ENCODE measurements at places on chromosomes 5 and 9. TPM values are rescaled to one million over a fixed set of nuclear protein-coding genes. Genes with fewer than 3 reads are reported as not detected.
A peak's percentile ranks its signal among the peaks of the same experiment; 100 is the strongest.

Gene TAF1L
- 0.07 TPM for total RNA-seq

- no peaks in the 10 kb centered on the region for H3K27me3 ChIP-seq
- DNase-seq: no peak
- no peak overlapping the region for H3K27ac ChIP-seq
- peaks cover 10% of the 10 kb centered on the region for H3K4me1 ChIP-seq
- H3K4me3 ChIP-seq: no peak overlapping the region
- H3K36me3 ChIP-seq: no peaks in the 10 kb centered on the region
Measured at GRCh38 chr5:170333161-170333910, 35.8 kb upstream of the LCP2 start.

GRCh38 chr5:27450607-27451006 is 412.2 kb upstream of the CDH9 start:
- H3K27me3 ChIP-seq: no peaks in the 10 kb centered on the region
- DNase-seq: no peak
- no peaks in the 10 kb centered on the region for H3K36me3 ChIP-seq

- no peaks in the 10 kb centered on the region for H3K27me3 ChIP-seq
- no peak overlapping the region for H3K27ac ChIP-seq
- H3K4me1 ChIP-seq: peaks cover 4% of the 10 kb centered on the region
- H3K36me3 ChIP-seq: peaks cover 24% of the 10 kb centered on the region
Measured at GRCh38 chr5:134215757-134216156, 10.1 kb downstream of the PPP2CA start.

GRCh38 chr5:137375741-137376526 is 123.2 kb downstream of the SPOCK1 start:
- DNase-seq: no peak
- no peaks in the 10 kb centered on the region for H3K27me3 ChIP-seq
- no peak overlapping the region for H3K27ac ChIP-seq
- no peaks in the 10 kb centered on the region for H3K36me3 ChIP-seq
- H3K4me1 ChIP-seq: peaks cover 14% of the 10 kb centered on the region

GRCh38 chr5:23627976-23628375 is 120.6 kb downstream of the PRDM9 start:
- H3K36me3 ChIP-seq: no peaks in the 10 kb centered on the region
- H3K27ac ChIP-seq: no peak overlapping the region
- no peak for DNase-seq
- H3K4me3 ChIP-seq: no peak overlapping the region
- no peaks in the 10 kb centered on the region for H3K27me3 ChIP-seq
- H3K4me1 ChIP-seq: 0 out of 2 replicates have a peak, but pooled peaks cover 5% of the 10 kb centered on the region

GRCh38 chr9:90419221-90419851 is 223.3 kb downstream of the DIRAS2 start:
- H3K27ac ChIP-seq: no peak overlapping the region
- H3K27me3 ChIP-seq: no peaks in the 10 kb centered on the region
- no peaks in the 10 kb centered on the region for H3K36me3 ChIP-seq
- H3K4me3 ChIP-seq: no peak overlapping the region

Gene SLC27A6
- not detected for total RNA-seq

DNA sequence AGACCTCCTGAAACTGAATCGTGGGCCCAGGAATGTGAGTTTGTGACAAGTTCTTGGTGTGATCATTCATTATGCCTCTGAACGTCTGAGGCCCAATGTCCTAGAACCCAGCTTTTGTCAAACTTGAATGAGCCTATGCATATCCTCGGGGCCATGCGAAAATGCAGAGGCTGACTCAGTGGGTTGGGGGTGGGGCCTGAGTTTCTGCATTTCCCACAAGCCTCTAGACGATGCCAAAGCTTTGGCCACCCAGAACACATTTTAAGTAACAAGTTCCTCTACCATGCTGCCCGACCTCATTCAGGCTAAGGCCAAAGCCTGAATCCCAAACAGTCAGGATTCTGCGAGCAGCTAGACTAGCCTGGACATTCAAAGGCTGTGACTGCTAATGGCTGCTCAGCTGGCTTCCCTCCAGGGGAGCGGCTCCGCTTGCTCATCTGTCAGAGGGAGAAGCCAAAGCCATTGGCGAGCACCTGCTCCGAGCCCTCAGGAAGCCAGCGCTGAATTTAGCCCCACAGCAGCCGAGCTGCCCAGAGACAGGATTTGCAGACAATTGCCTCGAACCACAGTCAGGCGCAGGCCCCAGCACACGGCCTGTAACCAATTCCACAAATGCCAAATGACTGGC is 177.5 kb downstream of the ZDHHC21 start:
- H3K27me3 ChIP-seq: no peaks in the 10 kb centered on the region
- H3K36me3 ChIP-seq: no peaks in the 10 kb centered on the region
- H3K4me1 ChIP-seq: no peaks in the 10 kb centered on the region
- DNase-seq: no peak
- H3K4me3 ChIP-seq: no peak overlapping the region
- H3K27ac ChIP-seq: no peak overlapping the region

DNA sequence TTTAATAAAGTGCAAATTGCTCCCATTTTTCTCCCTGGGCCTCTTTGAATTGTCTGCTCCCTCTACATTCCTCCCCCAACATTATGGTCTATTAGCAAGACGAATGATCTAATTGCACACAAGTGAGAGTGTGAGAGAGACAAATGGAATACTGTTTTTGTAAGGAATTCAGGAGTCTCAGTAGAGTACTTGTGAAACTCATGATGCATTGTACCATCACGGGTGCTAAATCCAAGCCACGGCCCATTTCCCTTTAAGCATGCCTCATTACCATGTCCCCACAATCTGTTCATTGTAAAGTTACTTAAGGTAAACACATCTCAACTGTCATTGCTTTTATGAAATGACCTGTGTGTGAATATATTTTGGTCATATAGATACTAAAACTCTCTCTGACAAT is 62.8 kb downstream of the CD180 start:
- no peak overlapping the region for H3K4me3 ChIP-seq
- H3K36me3 ChIP-seq: peaks cover 15% of the 10 kb centered on the region
- DNase-seq: no peak
- H3K27ac ChIP-seq: no peak overlapping the region
- no peaks in the 10 kb centered on the region for H3K4me1 ChIP-seq
- no peaks in the 10 kb centered on the region for H3K27me3 ChIP-seq

DNA sequence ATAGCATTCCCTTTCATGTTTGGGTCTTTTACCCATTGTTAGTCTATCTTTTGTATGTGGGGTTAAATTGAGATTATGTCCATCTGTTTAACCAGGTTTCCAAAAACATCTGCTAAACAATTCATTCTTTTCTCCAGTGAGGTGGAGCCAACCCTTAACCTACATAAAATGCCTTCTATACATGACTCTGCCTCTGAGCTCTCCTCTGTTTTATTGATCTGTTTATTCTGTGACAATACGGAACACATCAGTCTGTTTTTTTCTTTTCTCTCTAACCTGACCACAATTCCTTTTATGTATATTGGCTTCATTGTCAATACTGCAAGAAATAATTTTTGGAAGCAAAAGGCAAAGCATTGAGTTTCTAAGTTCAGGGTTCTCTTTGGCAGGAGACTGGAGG is 9.9 kb upstream of the ARL15 start:
- H3K4me3 ChIP-seq: no peak overlapping the region
- no peak overlapping the region for H3K27ac ChIP-seq
- no peaks in the 10 kb centered on the region for H3K36me3 ChIP-seq

DNA sequence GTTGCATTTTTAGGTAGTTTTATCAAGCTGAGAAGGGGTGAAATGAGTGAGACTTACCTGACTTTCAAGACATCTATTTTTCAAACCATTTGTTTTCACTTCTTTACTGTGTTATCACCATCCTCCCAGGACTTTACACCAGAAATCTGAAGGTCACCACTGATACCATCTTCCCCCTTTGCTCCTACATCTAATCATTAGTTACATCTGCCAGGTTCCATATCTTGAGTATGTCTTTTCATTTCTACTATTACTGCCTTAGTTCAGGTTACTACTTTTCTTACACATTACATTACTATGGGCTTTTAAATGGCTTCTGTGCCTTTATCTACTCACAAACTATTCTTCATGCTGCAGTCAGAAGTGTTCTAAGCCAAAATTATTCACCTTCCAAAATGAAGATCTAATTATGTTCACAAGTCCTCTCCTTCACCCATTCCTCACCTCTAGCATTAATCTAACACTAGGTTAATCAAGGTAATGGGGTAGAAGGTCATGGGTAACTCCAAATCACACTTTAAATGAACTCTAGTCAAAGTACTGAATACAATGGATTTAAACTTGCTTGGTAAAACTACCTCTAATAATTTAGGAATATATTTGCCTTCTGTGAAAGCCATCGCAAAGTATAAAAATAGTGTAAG is 2.1 kb upstream of the HSDL2 start:
- no peak for DNase-seq
- H3K27ac ChIP-seq: no peak overlapping the region
- peak overlapping the region; percentile 95 for H3K4me3 ChIP-seq
- no peaks in the 10 kb centered on the region for H3K27me3 ChIP-seq
- H3K36me3 ChIP-seq: 0 out of 2 replicates have a peak, but pooled peaks cover 2% of the 10 kb centered on the region
- peaks cover 28% of the 10 kb centered on the region for H3K4me1 ChIP-seq

- 0 out of 2 replicates have a peak, but pooled peaks cover 8% of the 10 kb centered on the region for H3K4me1 ChIP-seq
- DNase-seq: no peak
- H3K27ac ChIP-seq: no peak overlapping the region
- H3K4me3 ChIP-seq: no peak overlapping the region
- no peaks in the 10 kb centered on the region for H3K36me3 ChIP-seq
Measured at GRCh38 chr5:168583742-168584482, 4.7 kb upstream of the PANK3 start.

GRCh38 chr9:116555119-116555518 is 132.0 kb upstream of the TRIM32 start:
- no peak overlapping the region for H3K27ac ChIP-seq
- H3K36me3 ChIP-seq: no peaks in the 10 kb centered on the region
- no peak for DNase-seq
- H3K4me1 ChIP-seq: peaks cover 16% of the 10 kb centered on the region

DNA sequence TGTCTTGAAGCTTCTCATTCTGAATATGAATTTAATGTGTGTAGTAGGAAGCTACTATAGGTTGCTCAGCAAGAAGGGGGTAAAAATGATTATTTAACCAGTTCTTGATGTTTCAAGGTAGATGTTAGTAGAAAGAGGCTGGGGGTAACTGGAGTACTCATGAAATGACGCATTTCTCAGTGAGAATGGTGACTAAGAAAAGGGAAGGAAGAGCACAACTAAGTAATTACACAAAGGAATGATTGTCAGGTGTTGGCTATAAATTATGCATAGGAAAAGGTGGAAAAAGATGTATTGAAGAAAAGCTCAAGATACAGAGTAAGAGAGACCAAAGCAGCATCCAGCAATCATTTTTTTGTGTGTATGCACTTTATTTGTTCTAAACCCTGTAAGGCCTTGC is 1.4 kb upstream of the PSIP1 start:
- H3K36me3 ChIP-seq: no peaks in the 10 kb centered on the region
- no peaks in the 10 kb centered on the region for H3K27me3 ChIP-seq
- H3K27ac ChIP-seq: no peak overlapping the region
- DNase-seq: no peak

Measured in PC-9 (cell line).